ENCODE measurements at places on chromosomes 11 and 22.

DNA sequence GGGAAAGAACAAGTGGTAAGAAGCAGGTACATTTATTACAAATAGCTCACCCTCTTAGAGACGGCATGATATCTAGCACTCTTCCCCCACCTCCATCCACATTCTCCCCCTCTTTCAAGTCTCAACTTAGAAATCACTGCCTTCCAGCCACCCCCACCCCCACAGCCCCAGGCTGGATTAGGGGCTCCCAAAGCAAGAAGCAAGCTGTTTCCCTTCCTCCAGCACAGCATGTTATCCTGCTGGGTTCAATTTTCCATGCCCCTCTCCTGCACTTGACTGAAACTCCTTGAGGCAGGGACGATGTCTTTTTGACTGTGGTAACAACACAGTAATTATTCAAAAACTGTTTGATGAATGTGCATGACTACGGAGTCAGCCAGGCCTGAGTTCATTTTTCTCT is 350.7 kb downstream of the LARGE1 start:
- no peak for DNase-seq

GRCh38 chr11:10502770-10503169 is 38.2 kb downstream of the RNF141 start:
- DNase-seq = no peak

GRCh38 chr11:82076126-82076525 is 657.5 kb downstream of the FAM181B start:
- DNase-seq = no peak

DNA sequence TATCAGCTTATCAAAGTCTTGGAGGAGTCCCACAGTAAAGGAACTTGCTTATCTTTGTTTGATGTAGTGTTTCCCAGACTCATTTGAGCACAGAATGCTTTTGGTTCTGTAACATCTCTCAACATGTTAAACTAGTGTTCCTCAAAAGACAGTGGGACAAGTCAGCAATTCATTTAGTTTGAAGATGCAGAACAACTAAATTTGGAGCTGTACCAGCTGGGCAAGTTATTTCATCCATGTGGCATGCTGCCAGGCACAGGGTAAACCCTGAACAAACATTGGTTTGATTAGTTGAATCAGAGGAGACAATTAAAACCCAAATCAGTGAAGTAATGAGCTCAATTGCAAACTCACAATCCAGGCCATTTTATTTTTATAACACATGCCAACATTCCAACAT is 141.2 kb downstream of the CSNK2A3 start:
- no peak for DNase-seq

GRCh38 chr11:115985896-115986295 is 481.7 kb upstream of the CADM1 start:
- no peak for DNase-seq
